ENCODE measurements at places on chromosomes 2 and 18. TPM values are rescaled to one million over a fixed set of nuclear protein-coding genes. Genes with fewer than 3 reads are reported as not detected.

GALNT3 gene
- polyA plus RNA-seq = 8.8 TPM

SERPINB12 gene
- polyA plus RNA-seq = not detected

PRKAG3 gene
- polyA plus RNA-seq = not detected

TUBA4B gene
- 15.4 TPM for polyA plus RNA-seq

DNA sequence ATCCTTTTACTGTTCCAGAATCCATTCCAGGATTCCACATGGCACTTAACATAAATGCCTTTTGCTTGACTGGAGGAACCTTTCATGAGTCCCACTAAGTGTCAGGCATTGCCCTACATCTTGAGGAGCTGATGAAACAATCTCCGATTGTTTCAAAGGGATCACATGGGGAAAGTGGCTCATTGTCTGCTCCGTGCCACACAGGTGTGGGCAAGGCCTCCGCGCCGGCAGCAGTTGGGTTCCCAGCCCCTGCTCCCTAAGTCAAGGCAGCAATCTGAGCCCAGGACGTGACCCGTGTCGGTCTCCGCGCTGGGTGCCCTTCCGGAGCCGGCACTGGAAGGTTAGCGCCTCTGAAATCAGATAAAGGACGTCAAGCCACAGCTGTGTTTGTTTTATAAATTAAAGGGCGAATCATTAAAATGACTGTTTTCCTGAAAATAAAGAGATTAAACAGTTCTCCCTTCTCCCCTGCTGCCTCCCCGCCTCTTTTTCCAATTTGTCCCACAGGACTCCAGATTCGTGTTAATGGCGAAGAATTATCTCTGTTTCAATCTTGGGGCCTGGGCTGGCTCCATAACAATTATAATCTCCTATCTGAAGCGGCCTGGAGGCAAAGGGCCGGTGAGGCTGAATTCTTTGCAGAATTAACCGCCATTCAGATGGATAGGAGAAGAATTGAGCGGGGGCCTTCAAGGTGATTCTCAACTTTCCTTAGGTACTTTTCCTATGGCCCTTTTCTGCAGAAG lies 84.3 kb upstream of the FZD7 start:
- no peaks in the 10 kb centered on the region for H3K27me3 ChIP-seq
- DNase-seq = peak; percentile 74
- no peaks in the 10 kb centered on the region for H3K36me3 ChIP-seq
- no peak overlapping the region for H3K4me3 ChIP-seq

All from kidney (tissue), 22 donors.